HS-27A (cell line): ENCODE measurements at places on chromosomes 6 and 20.

DNA sequence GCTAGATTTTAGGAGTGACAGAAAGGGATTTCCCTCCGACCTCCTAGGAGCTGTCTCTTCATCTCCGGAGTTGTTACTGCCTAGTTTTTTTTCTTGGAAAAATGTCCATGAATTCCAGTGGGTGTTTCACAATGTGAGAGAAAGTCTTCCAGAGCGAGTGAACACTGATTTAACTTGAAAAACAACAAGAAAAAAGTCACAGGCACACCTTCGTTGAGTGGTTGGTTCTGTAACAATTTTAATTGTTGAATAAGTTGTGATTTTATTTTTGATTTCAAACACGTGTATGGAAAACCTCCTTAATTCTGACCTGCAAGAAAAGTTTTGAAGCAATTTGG lies 2.9 kb downstream of the TFAP2C start:
- no peak for DNase-seq

GRCh38 chr6:15536198-15536955 lies 126.5 kb downstream of the DTNBP1 start:
- DNase-seq = no peak

DNA sequence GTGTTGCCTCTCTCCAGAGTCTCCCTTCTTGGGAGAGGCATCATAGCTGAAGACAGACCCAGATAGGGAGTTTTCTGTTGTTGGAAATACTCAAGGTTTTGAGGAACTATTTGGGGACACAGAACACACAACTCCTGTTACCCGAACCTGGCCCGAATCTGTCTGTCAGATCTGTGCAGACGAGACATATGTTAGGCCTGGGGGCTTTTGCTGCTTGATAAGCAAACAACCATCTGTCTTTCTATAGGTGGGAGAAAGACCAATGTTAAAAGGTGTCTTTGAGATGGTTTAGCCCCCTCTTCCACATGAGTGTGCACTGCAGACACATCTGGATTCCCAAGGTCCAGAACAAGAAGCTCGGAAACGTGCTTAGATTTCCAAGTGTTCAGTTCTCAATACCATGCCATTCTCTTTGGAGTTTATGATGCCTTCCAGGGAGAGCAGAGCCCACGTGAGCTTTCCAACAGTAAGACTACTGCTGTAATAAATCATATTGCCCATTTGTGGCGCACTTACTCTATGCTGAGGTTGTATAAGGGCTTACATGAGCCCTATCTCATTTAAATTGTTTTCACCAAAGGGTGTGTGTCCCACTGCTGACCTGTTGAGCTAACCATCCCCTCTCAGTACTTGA lies 3.8 kb upstream of the STX16 start:
- no peak for DNase-seq

DNA sequence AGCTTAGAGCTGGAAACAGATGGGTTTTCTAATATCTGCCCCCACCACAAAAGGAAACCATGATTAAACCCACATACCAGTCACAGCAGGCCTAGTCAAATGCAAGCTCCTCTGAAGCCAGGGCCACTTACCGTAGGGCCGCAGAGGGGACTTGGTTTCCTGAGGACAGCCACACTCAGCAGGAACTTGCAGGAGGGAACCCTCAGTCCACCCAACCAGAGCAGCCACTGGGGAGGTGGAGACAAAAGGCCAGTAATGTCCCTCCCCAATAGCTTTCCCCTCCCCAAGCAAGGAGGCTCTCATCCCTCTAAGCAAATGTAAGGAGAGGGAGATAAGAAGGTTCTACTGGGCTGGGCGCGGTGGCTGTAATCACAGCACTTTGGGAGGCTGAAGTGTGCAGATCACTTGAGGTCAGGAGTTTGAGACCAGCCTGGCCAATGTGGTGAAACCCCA lies 384.4 kb upstream of the JARID2 start:
- no peak for DNase-seq

- DNase-seq = no peak
These were observed 177.4 kb downstream of the TAF4 start for GRCh38 chr20:61888101-61888865.

DNA sequence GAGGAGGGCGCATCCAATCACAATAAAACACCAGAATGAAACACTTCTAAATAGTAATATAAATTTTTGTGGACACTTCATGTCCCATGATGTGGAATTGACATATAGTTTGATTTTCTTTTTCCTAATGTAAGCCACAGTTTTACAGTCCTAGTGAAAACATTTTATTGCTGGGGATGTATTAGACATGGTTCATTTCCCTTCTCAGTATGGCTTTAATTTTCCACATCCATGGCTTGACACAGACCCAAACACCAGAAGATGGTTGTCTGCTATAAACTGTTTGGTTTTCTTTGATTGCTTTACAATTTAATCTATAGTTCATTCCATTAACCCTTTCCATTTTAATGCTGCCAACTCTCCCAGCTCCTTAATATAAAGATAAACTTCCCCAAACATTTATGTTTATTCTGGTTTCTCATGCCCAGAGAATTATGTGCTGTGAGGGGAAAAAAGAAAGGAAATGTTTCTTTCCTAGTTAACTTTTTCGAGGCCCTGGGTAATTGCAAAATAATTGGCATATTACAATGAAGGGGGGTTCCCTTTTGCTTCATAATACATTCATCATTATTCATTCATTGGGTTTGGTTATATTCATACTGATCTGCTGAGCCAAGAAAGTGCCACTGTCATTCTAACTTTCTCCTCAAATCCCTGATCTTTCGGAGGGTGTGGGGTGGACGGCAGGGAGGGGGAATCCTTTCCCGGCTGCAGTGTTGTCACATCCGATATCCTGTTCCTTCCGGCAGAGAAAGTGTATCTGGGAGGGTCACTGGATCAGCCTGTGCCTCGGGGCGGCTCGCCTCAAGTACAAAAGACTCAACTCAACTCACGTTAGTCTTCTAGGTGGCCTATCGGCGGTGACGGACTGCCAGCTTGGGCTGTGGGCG lies 127.6 kb upstream of the TFAP2D start:
- DNase-seq = no peak

- no peak for DNase-seq
These were observed 97.4 kb downstream of the THBS2 start for GRCh38 chr6:169156108-169156792.

DNA sequence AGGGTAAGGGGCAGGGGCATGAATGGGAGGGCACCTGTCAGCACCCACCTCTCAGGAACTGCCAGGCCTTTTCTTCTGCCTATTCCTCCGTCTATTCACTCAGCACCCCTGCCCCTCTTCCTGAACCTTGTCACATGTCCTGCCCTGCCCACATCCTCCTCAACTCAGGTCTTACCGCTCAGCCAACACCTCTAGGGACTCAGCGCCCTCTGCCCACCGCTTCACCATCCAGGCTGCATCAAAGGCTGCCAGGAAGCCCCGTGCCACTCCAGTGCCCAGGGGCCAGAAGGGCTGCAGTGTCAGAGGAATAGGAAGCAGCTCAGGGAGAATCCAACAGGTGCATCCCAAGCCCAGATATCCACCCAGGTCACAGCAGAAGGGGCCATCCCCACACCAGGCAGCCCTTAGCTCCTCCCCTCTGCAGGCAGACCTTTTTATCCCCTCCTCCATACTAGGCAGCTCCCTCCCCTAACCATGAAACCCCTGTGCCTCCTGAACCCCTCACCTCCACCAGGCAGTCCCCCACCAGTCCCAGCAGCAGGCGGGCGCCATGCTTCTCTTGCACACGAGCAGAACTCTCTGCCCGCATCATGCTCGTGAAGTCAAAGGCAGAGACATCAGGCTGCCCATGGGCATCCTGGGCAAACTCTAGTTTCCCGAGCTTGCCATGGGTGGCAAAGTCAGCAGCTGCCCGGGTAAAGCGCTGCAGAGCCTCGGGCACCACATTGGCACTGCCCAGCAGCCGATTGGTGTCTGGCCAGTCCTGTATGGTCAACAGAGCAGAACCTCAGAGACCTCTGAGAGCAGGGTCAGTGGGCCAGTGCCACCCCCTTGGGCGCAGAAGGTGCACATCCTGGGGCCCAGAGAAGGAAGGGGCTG lies 5.5 kb downstream of the MICAL1 start:
- DNase-seq = no peak

DNA sequence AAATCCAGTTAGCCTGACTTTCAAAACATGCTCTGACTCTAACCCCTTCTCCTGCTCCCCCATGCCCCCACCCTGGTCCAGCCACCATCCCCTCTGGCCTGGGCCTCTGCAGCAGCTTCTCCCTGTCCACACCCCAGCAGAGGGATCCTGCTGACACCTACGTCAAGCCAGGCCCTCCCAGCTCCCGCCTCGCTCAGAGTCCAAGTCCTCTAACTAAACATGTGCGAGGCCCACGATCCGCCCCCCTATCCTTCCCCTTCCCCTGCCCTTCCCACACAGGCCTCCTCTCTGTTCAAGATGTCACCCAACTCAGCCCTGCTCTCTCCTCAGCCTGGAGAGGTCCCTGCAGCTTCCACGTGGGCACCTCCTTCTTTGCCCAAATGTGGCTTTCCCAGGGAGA lies 33.7 kb downstream of the NFATC2 start:
- DNase-seq = no peak

GRCh38 chr6:39347906-39348585 lies 25.5 kb upstream of the KCNK16 start:
- no peak for DNase-seq

GRCh38 chr20:10665027-10665561 lies 8.7 kb downstream of the JAG1 start:
- DNase-seq = no peak

GRCh38 chr6:135212020-135212806 lies 31.1 kb downstream of the MYB start:
- DNase-seq = no peak

- no peak for DNase-seq
These were observed 89.6 kb downstream of the AIG1 start for GRCh38 chr6:143150281-143150680.

GRCh38 chr20:15882553-15882952 lies 690.7 kb downstream of the KIF16B start:
- DNase-seq = no peak

- DNase-seq = no peak
These were observed 131.8 kb upstream of the PROKR2 start for GRCh38 chr20:5448449-5449118.

DNA sequence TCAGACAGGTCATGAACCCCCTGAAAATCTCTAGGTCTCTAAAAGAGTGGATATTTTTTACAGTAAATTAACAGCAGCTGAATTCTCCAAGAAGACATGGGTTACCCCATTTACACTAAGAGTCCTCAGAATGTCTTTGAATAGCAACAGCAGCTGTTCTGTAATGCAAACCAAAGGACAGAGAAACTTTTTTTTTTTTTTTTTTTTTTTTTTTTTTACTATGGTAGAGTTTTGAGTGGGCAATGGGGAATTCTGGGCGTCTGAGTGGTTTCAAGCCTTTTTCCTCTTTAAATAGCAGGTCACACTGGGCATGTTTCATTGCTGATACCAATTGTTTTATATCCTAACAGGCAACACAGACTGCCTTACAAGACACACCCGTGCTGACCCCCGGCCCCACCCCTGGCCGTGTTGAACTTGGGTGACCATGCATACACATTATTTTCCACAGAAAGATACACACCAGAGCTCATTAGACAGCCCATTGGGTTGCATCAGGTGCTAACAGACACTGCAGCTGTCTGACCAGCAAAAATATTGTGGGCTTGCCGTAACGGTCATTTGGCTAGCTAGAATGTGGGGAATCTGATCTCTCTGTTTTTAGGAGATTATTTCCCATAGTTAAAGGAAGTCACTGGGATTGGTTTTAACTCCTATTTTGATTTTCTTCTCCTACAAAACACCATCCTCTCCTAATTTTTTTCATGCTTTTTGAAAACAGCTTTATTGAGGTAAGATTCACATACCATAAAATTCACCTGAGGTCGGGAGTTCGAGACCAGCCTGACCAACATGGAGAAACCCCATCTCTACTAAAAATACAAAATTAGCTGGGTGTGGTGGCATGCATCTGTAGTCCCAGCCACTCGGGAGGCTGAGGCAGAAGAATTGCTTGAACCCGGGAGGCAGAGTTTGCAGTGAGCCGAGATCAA lies 26.7 kb upstream of the IRF4 start:
- DNase-seq = no peak

- DNase-seq = no peak
These were observed 74.9 kb downstream of the ZDHHC14 start for GRCh38 chr6:157455731-157456523.

GRCh38 chr20:51122931-51123658 lies 100.2 kb upstream of the KCNG1 start:
- DNase-seq = no peak

DNA sequence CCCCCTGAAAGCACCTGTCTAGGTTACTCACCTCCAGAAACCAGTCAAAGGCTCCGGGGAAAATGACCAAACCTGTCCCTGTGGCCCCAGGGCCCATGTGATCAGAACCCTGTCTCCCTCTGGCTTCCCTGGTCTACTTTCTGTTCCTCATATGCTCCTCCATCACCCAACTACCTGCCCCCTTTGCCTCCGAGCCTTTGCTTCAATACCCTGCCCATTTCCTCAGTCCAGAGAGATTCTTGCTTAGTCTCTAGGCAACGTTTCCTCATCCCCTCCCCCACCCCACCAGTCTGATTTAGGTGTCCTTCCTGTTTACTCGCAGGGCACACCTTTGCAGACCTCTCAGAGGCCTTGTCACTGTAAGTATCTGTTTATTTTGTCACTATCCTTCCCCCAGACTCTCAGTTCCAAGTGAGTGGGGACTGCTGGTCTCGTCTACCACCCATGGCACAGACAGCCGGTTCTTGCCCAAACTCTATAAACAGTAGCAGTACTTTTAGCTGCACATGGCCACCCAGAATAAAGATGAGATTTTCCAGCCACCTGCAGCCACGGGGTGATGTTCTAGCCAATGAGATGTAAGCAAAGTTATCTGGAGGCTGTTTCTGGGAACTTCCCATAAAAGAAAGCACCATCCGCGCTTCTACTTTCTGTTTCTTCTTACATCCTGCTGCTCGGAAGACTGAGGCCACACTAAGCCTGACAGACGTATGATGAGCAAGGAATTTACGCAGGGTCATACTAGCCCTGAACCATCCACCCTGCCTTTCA lies 13.3 kb downstream of the ELOVL5 start:
- no peak for DNase-seq

DNA sequence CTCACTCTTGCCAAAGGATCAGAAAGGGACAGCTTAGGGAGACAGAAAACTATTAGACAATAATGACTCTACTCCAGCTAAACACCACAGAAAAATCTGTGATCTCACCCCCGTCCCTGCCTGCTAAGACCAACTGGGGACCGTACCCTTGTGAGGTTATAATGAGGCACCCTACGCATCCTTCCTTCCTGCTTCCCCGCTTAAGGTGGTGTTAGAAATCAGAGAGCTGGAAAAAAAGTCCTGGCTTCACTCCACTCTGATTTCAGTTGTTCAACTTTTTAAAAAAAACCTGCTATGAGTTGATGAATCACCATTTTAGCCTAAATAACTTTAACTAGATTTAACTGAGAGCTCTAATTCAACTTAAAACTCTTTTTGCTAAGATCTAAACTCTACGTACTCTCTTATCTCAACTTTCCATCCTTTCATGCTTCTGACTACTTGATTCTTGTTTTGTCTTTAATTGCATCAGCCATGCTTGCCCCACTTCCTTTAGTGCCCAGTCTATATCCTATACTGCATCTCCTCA lies 35.8 kb upstream of the TMEM14A start:
- no peak for DNase-seq
